Subcutaneous preadipocyte (primary cell): ENCODE measurements at places on chromosomes 3 and 15. TPM values are rescaled to one million over a fixed set of nuclear protein-coding genes. Genes with fewer than 3 reads are reported as not detected.

CYP8B1 gene
- not detected in 2 replicates for total RNA-seq

GOLGA8G gene
- not detected in 2 replicates for total RNA-seq

POPDC2 gene
- total RNA-seq, result under 0.01 TPM in 2 replicates

SKOR1 gene
- under 0.01 TPM in 2 replicates for total RNA-seq

BUB1B gene
- total RNA-seq, result 18.4 and 40.1 TPM in 2 replicates

IQCF2 gene
- not detected in 2 replicates for total RNA-seq

NUP210 gene
- total RNA-seq, result not detected in 2 replicates

SEC61A1 gene
- 209 and 279 TPM in 2 replicates for total RNA-seq

PBRM1 gene
- 52.9 and 75.7 TPM in 2 replicates for total RNA-seq

GPR171 gene
- total RNA-seq, result not detected in 2 replicates

POLQ gene
- 4.4 and 12.7 TPM in 2 replicates for total RNA-seq

CDHR4 gene
- 0.37 TPM in 1 of 2 replicates, not detected in the other for total RNA-seq

ADAMTS17 gene
- total RNA-seq, result 0.20 and 0.73 TPM in 2 replicates
